8988T (cell line): ENCODE measurements at places on chromosomes 2 and 18.

DNA sequence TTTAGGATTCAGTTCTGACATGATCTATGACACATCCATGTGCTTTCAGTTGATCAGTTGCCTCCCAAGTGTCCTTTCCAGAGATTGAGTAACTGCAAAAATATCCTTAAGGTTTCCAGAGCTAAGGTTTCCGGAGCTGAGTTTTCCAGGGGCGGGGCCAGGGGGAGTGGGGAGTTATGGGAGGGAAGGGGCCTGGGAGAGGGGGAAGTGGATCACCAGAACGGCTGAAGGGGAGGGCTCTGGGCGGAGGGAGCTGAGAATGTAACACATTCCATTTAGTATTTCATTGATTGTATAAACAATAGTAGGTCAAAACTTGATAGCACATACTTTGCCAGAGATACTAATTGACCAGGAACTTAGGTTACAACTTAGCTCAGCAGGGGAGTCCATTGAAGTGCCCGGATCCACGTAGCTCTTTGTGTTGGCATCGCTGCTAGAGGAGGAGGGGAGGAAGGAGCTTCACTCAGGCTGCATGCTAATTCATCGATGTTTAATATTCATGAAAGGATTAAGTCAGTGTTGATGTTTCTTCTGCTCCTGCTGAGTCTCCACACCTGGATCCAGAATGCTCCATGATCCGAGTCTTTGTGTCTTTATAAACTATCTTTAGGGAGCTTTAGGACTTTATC lies 289.8 kb downstream of the ALPK2 start:
- DNase-seq = no peak

- DNase-seq = peak; percentile 96
These were observed 2.4 kb upstream of the HOXD12 start for GRCh38 chr2:176096986-176097819.

DNA sequence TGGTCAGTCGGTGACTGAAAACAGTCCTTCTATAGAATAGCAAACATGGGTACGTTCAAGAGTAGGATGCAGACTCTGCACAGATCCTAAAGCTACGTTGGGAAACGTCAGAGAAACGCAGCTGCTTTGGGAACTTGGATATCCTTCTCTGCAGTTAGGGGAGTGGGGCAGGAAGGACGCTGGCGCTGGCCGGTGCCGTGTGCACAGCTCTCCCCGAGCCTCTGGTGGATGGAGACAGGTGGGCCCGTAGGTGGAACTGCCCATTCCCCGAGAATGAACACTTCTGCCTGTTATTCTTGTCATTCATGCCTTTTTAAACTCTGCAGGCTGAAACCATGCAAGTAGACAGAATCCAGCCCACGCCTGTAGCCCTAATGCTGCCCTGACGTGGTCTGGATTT lies 91.7 kb upstream of the MBOAT2 start:
- no peak for DNase-seq

DNA sequence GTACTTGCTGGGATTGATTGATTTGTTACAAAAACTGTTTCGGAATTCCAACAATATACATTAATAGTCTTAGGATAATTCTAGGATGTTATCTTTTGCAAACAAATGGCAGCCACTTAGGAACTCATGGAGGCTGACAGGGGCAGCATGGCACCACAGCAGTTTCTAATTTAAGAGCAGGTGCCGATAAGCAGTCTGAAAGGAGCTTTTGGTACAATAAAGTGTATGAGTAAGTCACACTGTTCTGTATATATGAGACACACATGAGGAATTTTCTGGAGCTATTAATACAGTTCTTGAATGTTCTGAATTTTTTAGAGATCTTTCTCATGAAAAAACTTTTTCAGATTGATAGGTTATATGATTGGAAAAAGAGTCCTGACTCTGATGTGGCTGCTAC lies 52.2 kb downstream of the EIF5B start:
- DNase-seq = no peak

GRCh38 chr2:198385856-198386255 lies 581.5 kb downstream of the PLCL1 start:
- DNase-seq = no peak

GRCh38 chr18:3055816-3056215 lies 42.9 kb upstream of the LPIN2 start:
- DNase-seq = peak; percentile 27

- DNase-seq = no peak
These were observed 8.6 kb downstream of the MREG start for GRCh38 chr2:216004697-216005283.

- DNase-seq = peak; percentile 63
These were observed 1.7 kb downstream of the EGR4 start for GRCh38 chr2:73291461-73292315.

- DNase-seq = no peak
These were observed 136.7 kb upstream of the DAPL1 start for GRCh38 chr2:158658396-158658795.

DNA sequence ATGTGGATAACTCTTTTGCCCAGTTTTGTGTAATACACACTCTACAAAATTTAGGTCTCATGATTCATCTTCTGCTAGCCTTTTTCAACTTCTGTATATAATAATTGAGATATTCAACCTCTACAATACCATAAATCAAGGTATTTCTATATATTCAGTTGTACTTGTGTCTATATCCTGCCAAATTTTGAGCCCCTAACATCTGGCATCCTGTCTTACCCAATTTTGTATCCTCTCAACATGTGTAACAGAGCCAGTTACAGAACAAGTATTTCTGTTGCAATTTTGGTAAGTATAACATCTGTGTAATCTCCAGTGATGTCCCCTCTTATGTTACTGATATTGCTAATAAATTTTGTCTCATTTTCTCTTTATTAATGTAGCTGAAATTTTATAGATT lies 145.8 kb downstream of the TRIB2 start:
- DNase-seq = no peak

DNA sequence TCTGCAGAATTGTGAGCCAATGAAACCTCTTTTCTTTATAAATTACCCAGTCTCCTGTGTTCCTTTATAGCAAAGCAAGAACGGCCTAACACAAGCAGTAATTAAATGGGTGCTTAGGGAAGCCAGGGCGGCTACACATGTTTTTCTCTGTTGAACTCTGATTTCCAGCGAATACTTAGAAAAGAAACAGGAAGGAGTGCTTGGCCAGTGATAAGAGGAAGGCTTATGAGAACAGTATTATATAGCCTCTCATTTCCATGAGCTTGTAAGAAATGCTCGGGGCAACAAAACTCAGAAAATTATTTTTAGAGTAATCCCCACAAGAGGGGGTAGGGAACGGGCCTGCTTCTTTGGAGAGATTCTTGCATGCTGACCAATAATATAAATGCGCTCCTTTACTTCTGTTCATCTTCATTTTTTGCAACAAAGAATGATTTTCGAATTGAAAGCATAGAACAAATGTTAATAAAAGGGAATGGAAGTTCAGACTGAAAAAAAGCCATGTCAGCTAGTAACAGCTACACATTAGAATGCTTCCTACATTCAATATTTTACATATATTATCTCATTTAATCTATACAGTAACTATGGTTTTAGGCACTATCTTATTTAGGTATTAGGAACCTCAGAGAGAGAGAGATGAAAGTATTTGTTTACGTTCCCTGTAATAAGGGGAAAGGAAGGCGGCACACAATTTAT lies 49.7 kb upstream of the CCDC85A start:
- DNase-seq = no peak

DNA sequence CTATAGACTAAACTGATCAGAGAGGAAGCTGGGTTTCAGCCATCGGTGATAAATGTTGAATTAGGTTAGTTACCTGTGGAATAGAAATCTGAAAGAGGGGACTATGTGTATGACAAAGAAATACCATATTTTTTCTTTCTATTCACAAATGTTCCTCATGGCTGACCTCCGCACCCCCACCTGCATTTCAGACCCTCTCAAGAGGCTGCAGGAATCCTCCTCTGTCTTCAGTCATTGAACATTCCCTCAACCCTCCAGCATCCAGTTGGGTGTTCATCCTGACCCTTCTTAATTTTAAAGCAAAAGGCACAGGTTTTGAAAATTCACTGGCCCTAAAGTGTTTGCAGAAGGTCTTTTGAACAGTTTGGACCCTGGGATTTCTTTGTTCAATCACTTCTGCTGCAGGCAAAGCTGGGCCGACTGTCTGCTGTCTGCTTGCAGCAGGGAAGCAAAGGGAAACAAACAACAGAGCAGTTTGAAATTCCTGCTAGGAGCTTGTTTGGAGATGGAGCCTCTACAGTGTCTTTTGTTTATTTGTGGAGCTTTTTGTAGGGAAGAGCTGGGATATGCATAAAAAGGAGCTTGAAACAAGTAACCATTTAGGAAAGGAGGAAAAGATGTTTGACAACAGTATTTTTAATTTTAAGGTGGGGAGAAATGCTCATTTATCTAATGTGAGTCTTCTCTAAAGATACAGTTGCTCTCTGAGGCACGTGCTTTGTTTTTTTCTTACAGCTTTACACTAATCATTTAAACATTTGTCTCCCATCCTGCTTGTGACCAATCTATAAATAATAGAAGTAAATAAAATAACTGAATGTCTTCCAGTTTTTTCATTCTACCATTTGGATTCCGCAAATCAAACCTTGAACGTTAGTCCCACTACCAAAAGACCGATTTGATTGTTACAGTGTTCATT lies 213.3 kb upstream of the MMADHC start:
- no peak for DNase-seq

GRCh38 chr2:240946654-240947053 lies 40.5 kb downstream of the CROCC2 start:
- DNase-seq = no peak

DNA sequence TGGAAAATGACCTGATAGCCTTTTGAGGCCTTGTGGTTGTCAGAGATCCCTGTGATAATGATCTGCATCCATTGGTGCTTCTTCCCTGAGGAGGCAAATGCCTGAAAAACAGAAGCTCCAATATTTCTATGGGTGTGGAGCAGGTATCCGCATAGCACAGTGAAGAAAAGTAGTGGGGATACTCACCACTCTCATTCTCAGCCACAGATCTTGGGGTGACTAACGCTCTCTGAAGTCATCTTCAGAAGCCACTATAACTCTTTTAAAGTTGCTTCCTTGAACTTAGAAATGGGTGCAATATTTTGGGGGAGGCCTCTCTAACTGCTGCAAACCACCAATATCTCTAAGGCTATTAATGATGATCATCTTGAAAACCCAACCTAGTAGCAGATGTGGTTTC lies 46.2 kb downstream of the ARHGAP15 start:
- DNase-seq = no peak

GRCh38 chr18:22219568-22220355 lies 50.4 kb downstream of the GATA6 start:
- DNase-seq = no peak

GRCh38 chr18:31683968-31684278 lies 458 bp downstream of the B4GALT6 start:
- no peak for DNase-seq

- no peak for DNase-seq
These were observed 80.9 kb upstream of the IGFBP5 start for GRCh38 chr2:216776066-216776850.

- DNase-seq = peak; percentile 47
These were observed 81.4 kb upstream of the PKDCC start for GRCh38 chr2:41966431-41966893.

GRCh38 chr18:24397131-24397693 lies 412 bp downstream of the OSBPL1A start:
- no peak for DNase-seq

- peak; percentile 7 for DNase-seq
These were observed 31.6 kb upstream of the SLC35F6 start for GRCh38 chr2:26732446-26732845.

GRCh38 chr2:446963-447530 lies 159.2 kb upstream of the ALKAL2 start:
- DNase-seq = no peak

GRCh38 chr2:106965611-106966010 lies 79.6 kb upstream of the ST6GAL2 start:
- DNase-seq = no peak

DNA sequence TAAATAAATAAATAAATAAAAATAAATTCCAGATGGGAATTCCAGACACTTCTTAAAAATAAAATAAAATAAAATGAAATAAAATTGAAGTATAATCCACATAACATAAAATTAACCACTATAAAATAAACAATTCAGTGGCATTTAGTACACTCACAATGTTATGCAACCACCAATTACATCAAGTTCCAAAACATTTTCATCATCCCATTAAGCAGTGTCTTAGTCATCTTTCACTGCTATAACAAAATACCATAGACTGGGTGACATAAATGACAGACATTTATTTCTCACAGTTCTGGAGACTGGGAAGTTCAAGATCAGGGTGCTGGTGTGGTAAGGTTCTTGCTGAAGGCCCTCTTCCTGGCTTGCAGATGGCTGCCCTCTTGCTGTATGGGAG lies 22.6 kb upstream of the PROKR1 start:
- no peak for DNase-seq

DNA sequence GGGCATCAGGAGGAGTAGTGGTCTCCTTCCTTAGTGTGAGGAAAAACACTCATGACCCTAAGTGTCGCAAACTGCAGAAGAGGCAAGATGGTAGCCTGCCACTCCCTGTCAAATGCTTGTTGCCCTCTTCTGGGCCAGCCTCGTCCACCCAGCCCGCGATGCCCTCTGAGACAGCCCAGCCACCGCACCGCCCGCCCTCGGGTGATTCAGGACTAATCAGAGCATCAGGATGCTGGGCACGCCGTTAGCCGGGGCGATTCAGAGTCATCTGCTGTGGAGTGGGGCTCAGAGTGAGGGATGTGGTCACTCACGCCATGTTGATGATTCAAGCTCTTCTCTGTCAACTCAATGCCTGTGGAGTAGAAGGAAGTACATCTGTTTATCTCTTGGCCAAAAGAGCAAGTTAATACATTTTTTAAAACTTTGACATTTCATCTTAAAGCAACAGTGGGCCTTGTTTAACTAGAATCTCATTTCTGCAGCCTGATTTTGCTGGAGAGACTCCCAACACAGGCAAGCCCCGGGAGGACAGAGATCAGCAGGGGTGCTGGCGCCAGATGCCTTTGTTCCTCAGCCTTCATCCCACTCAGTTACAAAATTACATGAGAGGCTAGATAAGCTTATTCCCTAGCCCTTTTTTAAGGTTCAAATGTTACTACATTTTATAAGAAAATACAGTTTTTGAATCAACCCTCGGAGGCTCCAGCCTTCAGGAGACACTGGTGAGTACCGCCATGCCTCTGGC lies 79.0 kb downstream of the TMEM18 start:
- DNase-seq = no peak

DNA sequence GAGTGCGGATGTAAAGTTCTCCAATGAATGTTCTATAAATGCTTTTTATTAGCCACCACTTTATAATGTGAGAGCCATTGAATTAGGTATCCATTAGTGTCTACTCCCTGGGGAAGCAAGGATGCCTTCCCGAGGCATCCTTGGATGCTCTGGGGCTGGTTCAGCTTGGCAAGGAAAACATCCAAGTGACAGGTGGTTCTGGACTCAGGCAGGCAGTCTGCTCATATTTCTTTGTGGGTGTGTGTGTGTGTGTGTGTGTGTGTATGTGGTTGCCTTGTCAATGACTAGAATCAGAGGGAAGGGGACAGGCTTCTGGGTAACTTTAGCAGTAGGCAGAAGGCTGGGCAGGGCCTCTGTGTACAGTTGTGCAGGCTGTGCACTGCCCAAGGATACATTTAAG lies 149.2 kb downstream of the TSN start:
- DNase-seq = no peak
